Stimulated activated CD4-positive, alpha-beta T cell treated with anti-CD3 and anti-CD28 coated beads, Interleukin-1b, Interleukin-23, amount 100 ng/mL, for 1 hour (primary cell): ENCODE measurements at places on chromosomes 4 and X.

DNA sequence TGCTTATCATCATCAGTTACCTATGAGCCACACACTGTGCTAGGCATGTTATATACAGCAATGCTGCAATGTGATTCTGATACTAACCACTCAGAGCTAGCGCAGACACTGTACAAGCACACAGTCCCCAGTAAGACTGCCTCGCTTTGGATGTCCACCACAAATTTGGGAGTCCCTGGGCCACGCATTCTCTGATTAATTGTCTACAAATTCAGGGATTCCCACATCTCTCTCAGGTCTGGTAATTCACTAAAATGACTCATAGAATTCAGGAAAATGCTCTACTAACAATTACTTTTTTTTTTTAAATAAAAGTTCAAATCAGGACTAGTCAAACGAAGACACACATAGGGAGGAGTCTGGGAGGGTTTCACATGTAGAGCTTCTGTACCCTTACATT lies 652.1 kb upstream of the AADAT start:
- no peak for DNase-seq

GRCh38 chr4:150948074-150948473 lies 67.0 kb downstream of the LRBA start:
- DNase-seq = no peak

- no peak for DNase-seq
Observed at GRCh38 chr4:72471816-72472215, 97.2 kb downstream of the ADAMTS3 start.

GRCh38 chr4:109334129-109335105 lies 32.0 kb upstream of the COL25A1 start:
- no peak for DNase-seq

- DNase-seq = no peak
Observed at GRCh38 chrX:135625995-135626394, 87.4 kb upstream of the CT45A1 start.

DNA sequence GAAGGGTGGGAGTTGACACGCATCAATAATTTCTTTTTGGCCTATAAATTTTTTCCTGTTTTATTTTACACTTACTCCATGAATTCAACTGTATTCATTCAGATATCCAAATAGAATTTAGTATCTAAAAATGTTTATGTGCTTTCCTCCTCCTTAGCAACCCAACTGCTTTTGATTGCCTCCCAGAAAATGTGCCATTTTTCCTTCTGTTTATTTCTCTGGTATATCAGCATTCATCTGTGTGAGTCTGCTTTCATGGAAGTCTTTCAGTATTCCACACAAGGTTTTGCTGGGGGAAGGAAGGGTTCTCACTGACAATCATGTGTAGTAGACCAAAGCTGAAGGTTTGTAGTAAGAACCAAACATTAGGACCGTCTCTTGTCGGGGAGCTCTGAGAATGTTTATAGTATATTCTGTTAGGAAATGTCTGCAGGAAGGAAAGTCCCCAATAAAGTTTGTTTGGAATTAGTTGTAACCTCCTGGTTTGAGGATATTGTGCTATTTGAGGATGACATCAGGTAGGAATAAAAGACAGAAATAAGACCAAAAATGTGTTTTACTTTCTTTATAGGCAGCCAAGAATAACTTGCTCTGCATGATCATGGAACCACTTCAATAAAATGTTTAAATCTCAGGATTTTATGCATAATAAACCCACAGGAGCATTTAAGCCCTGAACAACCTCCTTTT lies 673.6 kb upstream of the INTU start:
- no peak for DNase-seq

GRCh38 chr4:112036886-112037285 lies 108.4 kb upstream of the FAM241A start:
- DNase-seq = no peak

GRCh38 chr4:118994030-118994429 lies 105.4 kb downstream of the SYNPO2 start:
- no peak for DNase-seq

DNA sequence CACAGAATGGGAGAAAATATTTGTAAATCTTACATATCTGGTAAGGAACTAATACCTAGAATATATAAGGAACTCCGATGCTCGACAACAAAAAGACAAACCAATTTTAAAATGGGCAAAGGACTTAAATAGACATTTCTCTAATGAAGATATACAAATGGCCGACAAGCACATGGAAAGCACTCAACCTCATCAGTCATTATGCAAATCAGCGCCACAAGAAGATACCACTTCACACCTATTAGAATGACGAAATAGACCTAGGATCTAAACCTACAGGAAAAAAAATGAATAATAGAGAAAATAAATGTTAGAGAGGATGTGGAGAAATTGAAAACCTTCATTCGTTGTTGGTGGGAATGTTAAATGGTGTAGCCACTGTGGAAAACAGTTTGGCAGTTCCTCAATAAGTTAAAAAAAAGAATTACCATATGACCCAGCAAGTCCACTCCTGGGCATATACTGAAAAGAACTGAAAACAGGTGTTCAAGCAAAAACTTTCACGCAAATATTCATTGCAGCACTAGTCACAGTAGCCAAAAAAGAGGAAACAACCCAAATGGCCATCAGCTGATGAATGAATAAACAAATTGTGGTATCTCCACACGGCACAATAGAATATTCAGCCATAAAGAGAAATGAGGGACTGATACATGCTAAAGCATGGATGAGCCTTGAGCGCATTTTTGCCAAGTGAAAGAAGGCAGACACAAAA lies 57.3 kb upstream of the WDR19 start:
- no peak for DNase-seq

DNA sequence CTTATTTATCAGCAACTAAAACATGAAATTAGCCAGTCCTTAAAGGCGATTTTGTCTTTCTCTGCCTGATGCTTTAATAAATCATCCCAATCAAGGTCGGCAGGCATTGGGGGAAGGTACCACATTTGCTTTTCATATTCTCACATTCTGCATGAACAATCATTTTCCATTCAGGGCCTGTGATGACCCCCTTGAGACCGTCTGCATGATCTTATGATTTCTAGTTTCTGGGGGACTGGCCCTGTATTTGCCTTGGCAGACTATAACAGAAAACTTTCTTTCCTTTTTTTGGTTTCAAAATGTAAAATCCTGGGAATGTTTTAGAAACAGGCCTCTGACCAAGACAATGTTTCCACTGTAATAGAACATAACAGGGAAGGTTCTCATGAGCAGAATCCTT lies 296.8 kb downstream of the IDS start:
- DNase-seq = no peak

GRCh38 chr4:24640366-24640765 lies 56.0 kb upstream of the DHX15 start:
- no peak for DNase-seq

DNA sequence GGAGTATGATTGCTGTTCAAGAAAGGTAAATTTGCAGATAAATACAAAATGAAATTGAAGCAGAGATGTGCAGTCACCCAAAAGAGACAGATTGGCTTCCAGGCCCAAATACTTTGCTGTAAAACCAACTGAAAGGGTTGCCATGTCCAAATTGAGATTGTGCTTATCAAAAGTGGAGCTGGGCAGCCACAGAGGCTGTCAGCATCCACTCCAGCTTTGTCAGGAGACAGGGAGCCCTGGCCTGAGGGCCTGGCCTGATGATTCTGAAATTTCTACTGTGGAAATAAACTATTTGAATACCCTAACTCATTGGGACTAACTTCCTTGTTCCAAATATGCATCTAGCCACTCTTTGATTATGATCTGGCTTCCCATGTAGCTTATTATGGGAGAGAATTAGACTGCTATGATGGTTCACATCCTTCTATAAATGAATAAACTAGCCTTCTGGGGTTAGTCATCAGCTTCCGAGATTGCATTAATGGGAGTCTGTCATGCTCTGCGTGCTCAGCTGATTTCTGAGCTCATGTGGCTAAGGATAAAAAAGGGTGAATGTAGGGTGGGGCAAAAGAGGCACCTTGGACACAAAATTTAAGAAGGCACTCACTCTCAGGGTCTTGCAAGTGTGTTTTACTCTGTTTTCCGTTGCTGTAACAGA lies 48.2 kb downstream of the SLC34A2 start:
- no peak for DNase-seq

DNA sequence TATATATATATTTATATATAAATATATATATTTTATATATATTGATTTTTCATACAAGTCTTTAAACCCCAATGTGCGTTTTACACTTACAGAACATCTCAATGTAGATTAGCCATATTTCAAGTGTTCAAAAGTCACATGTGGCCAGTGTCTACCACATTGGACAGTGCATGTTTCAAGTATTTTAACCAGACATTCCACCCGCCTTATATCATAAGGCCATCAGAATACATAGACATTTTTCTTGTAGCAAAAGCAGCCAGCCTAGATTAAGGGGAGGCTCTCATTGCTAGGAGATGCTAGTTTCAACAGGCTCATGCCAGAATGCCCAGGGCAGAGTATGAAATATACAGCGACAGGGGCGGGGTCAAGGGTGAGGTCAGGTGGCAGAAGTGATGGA lies 202.0 kb downstream of the NR3C2 start:
- no peak for DNase-seq

GRCh38 chrX:65859299-65859698 lies 180.6 kb downstream of the VSIG4 start:
- no peak for DNase-seq

DNA sequence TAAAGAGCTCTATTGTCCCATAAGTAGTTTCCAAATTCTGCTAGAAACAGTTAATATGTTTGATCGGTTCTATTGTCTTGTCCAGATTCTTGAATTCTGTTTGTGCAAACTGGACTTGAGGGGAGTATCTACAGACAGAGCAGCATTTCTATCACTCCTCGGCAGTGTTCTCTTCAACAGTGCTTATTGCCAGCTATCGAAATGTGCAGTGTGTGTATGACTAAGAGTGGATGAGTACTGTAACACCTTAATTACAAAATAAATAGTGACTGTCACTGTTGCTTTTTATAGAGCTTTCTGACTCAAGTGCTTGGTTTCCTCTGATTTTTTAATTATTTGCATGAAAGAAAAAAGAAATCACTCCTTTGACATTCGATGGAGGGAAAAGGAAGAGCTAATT lies 274.6 kb downstream of the RPA4 start:
- DNase-seq = no peak

DNA sequence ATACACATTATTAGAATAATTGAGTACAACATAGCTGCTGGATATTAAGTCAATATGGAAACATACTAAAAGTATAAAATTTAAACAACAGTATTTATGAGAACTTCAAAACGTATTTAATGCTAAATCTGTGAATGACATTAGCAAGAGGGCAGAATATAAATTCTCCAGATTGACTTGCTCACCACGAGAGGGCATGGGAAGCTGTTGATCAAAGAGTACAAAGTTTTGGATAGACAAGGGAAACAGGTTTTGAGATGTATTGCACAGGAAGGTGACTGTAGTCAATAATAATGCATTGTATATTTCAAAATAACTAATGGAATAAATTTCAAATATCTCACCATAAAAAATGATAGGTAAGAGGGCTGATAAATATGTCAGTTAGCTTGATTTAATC lies 768.2 kb downstream of the CENPC start:
- DNase-seq = no peak

GRCh38 chr4:8352368-8353157 lies 83.0 kb downstream of the HTRA3 start:
- DNase-seq = no peak

GRCh38 chr4:99832758-99833157 lies 16.1 kb downstream of the DAPP1 start:
- no peak for DNase-seq

- DNase-seq = no peak
Observed at GRCh38 chrX:129654652-129655546, at the start of gene APLN. TSS of gene APLN (minus strand) at chrX:129654956. CDS start at chrX:129654630, 326 bp downstream.

DNA sequence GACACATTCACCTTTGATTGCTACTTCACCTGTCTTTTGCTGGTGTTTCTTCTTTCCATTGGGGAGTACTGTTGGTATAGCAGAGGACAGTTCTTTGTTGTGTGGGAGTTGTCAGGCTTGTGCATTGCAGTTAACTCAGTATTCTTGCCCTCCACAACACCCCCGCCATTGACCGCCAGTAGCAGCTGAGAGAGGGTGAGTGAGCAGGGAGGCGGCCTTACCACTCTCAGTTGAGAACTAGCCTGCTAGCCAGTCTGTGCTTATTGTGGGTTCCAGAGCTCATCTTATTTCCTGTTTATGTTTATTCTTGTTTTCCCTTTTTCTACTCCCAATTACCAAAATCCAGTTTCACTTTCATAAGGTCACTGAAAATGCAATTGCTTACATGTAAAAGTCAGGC lies 52.2 kb downstream of the STIM2 start:
- no peak for DNase-seq

DNA sequence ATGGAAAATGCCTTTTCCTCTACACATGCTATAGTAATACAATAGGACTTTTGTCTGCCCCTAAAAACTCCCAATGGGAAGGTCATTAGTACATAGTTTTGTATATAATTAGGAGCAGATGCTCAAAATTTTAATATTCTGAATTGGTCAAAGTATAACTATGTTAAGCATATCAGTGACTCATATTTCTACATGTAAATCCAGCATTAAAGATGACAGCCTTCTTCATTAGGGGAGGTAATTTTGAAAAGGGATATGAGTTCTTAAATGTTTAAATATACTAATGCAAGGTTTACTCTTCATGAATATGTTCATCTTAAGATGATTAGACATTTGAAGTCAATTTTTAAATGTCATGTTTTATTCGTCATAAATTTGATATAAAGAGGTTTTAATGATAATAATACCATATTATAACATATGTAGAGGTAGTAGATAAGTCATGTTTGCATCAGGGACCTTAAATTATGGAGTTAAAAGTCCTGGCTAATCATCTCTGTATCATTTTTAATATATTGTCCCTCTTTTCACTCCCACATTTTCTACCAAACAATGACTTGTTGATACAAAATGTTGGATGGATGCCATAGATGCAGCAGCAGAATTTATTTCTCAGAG lies 218.8 kb downstream of the STPG2 start:
- DNase-seq = no peak

- no peak for DNase-seq
Observed at GRCh38 chrX:140163371-140164159, 198.2 kb upstream of the CXorf66 start.

- DNase-seq = no peak
Observed at GRCh38 chr4:73874386-73874785, 5.2 kb downstream of the CXCL1 start.

DNA sequence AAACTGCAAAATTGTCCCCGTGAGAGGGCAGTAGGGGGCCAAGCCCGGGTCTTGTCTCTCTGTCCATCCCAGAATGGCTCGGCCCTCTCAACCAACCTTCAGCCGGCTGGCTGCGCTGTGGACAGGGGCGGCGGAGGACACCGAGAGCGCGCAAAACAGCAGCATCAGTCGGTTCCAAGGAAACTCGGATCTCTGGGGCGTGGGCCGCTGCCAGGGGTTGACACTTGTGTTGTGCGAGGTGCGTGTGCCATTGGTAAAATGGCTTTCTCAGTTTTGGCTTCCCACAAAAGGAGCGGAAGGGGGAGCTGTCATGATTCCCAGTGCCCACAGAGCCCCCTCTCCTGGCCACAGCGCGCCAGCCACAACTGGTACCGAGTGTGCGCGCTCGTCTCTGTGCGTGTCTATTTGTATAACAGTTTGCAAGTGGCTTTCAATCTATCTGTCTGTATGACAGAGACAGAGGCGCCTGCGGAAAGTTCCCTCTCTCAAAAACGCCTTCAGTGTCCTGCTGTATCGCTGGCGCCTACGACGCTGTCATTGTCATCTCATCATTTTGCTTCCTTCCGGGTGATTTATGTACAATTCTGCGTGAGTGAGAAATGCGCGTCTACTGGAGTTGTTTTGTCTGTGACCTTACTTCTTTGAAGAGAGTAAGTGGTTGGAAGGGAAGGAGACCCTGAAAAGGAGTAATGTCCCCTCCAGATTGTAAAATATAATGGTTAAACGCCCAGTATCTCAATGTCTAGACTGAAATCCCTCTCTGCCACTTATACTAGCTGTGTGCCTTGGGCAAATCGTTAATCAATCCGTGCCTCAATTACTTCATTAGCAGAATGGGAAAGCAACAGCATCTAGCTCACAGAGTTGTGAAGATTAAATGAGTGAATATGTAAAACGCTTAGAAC lies 1.8 kb downstream of the DKK2 start:
- DNase-seq = no peak
